GM12892 (cell line): ENCODE measurements at places on chromosomes 16 and 17.

GRCh38 chr17:47316311-47316710 is 7.4 kb upstream of the EFCAB13 start:
- DNase-seq, result no peak

DNA sequence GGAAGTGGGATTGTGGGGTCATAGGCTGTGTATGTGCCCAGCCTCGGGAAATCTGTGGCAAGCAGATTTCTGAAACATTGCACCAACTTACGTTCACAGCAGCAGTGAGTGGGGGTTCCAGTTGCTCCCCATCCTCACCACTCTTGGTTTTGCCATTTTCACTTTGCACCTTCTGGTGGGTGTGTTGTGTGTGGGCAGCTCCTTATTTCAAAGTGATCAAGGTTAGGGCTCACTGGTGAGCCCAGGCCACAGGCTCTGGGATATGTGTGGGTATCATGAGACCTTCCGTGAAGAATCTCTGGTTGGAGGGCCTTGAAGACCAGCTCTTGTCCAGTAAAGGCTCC is 29.5 kb upstream of the PRM1 start:
- DNase-seq, result no peak

DNA sequence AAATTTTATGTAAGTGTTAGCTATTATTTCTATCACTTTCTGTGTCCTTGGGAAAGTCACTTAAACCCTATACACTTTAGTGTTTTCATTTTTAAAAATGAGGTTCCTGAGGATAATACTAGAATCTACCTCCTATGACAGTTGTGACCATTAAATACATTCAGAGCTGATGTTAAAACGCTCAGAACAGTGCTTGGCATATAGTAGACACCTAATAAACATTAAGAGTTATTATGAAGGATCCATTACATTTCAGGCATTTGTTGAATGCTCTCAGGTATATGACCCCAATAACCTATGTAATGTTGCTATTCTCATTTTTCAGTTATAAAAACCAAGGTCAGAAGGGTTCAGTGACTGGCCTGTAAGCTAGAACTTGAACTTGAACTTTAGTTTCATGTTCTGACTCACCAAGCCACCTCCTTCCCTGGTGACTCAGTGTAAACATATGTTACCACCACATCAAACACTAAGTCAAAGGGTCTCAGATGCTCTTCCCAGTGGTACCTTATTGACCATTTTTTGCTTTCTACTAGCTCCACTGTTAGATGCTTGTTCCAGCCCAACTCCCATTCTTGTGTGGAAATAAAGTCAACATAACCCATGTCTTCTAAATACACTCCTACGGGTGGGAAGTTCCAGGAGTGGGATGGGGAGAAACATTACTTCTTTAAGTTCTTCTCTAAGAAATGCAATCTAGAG is 47.6 kb downstream of the HSD17B2 start:
- DNase-seq, result no peak

DNA sequence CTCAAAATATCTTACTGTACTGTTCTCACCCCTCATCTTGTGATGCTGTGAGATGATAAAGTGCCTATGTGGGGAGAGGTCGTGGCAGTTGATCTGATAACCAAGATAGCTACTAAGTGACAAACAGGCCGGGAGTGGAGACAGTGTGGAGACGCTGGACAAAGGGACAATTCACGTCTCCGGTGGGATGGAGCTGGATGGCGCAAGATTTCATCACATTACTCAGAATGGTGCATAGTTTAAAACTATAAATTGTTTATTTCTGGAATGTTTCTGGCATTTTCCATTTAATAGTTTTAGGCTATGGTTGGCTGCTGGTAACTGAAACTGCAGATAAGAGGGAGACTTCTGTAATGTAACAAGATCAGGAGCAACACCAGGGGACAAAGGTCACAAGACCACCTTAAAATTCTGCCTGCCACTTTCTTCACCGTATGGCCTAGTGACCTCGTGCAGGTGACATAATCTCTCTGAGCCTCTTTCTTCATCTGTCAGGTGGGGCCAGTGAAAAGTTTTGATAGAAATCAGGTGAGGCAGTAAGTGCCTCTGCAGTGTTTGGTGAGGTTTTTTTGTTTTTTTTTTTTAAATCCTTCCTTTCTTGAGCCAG is 54.4 kb upstream of the LGALS9 start:
- DNase-seq, result no peak

GRCh38 chr17:47813077-47813476 is 8.5 kb downstream of the OSBPL7 start:
- DNase-seq, result no peak

GRCh38 chr16:54331241-54332002 is 44.8 kb upstream of the IRX3 start:
- no peak for DNase-seq

DNA sequence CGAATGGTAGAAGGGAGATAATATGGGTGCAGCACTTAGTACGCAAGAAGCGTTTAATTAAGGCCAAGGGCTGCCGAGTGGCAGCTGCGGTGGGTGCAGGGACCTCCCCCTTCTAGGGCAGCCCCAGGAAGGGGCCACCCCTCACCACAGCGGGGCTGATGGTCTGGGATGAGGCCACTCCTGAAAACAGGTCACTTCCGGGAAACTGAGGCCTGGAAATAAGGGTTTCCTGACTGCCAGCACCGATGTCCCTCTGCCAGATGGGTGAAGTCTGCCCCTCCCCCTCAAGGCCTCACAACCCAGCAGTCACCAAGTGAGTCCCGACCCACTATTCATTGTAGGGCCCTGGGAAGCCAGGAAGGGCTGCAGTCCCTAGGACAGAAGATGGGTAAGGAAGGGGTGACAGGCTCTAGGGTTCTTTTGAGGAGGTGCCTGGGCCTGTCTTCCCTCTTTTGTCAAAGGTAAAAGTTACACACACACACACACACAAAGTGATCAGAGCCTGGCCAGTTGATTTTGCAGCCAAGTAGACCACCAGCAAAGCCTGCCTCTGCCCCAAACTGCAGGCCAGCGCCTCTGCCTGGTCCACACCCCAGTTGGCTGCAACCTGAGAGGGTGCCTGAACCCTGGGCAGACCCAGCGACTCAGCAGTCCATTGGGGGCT is 12.5 kb downstream of the SREBF1 start:
- DNase-seq, result no peak

DNA sequence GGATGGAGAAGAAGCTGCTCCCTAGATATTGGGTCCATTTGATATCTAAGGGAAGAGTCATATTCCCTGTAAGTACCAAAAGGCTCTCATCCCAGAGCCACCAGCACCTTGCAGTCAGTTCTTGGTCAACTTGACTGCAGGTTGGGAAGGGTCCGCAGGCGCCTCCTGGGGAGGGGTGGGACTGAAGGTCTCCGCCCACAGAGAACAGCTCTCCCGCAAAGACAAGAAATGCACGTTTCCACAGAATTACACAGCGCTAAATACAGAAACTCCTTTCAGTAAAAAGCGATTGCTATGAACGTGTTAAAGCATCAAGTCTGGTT is 864 bp upstream of the CTCF start:
- DNase-seq, result no peak

DNA sequence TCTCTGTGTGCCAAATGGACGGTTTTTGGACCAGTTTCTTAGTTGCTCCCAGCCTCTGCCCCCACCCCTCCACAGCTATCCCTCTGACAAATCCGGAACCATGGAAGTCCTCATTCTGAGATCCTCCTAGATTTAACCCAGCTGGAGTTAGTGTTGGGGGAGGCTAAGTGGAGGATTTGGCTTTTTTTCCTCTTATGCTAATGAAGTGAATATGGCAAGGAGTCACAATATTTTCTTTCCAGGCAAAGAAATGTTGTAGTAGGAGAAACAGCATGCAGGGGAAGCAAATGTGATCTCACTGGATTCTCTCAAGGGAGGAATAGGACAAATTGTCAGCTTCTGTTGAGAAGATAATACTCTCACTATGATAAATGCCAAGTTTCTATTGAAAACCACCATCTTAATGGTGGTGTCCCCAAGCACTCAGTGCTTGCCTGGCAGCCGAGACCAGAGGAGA is 159.5 kb downstream of the MSI2 start:
- DNase-seq, result no peak

DNA sequence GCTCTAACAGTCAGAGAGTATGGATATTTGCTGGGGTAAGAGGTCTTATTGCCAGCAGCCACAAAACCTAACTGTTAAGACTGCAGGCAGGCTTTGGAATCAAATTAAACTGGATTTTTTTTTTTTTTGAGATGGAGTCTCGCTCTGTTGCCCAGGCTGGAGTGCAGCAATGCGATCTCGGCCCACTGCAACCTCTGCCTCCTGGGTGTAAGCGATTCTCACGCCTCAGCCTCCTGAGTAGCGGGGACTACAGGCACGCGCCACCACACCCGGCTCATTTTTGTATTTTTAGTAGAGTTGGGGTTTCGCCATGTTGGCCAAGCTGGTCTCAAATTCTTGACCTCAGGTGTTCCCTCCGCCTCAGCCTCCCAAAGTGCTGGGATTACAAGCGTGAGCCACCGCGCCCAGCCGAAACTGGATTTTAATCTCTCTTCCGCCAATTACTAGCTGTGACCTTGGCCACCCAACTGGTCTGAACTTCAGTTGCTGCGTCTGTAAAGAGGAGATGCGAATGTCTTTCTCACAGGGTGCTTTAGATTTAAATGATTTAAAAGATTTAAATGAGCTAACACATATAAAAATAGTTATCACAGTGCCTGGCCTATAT is 842 bp downstream of the MRPL10 start:
- DNase-seq, result no peak

- no peak for DNase-seq
Measured at GRCh38 chr17:50036455-50037261, 19.3 kb upstream of the ITGA3 start.

DNA sequence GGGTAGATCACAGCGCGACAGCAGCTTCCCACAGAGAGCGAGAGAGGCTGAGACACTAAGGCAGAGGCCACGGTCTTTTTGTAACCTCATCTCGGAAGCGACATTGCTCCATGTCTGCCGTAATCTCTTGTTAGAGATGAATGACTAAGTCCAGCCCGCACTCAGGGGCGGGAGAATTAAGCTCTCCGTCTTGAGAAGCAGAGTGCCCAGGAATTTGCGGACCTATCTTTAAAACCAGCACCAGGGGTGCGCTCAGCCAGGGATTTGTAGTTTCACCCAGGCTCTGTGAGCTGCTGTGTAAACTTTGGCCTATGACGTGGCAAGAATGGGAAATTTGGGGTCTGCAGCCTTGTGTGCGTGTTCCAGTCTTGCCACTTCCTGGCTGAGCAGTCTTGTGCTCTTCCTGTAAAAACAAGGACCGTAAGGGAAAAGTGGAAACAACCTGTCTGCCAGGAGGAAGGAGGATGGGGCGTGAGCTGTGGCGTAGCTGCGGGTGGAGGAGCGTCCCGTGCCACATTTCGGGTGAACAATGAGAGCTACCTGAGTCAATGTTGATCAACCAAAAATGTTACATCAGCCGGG is 16.0 kb upstream of the JPH3 start:
- DNase-seq, result no peak

- no peak for DNase-seq
Measured at GRCh38 chr16:23319861-23320615, 17.9 kb downstream of the SCNN1B start.

GRCh38 chr16:54568906-54569807 is 282.6 kb upstream of the IRX3 start:
- no peak for DNase-seq

GRCh38 chr17:7437369-7437863 is 1.9 kb upstream of the FGF11 start:
- DNase-seq, result no peak

DNA sequence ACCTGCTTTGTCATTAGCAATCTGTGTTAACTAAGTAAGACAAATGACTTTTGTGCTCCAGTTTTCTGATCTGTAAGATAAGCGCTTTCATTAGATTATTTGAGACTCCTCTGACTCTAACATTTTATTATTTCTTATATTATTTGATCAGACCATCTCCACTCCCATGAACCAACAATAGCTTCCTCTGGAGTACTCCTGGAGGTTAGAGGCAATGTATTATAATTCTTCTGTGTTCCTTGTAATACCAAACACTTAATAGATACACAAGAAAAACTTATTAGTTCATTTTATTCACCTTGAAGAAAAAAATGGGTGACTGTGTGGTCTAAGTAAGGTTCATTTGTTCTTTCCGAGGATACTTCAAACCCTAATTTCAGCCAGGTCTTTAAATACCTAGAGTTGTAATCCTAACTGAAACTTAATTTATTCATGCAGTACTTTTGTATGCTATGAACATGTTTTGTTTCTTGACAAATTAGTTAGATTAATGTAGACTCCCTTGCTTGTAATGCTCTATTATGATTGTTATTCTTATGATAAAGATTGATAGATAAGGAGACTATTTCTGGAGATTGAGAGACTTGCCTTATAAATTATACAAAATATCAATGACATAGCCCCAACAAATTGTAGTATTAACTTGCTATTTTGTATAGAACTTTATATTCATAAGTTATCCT is 53.9 kb downstream of the NQO1 start:
- DNase-seq, result no peak

- no peak for DNase-seq
Measured at GRCh38 chr17:29089601-29090044, 46.7 kb downstream of the PIPOX start.

DNA sequence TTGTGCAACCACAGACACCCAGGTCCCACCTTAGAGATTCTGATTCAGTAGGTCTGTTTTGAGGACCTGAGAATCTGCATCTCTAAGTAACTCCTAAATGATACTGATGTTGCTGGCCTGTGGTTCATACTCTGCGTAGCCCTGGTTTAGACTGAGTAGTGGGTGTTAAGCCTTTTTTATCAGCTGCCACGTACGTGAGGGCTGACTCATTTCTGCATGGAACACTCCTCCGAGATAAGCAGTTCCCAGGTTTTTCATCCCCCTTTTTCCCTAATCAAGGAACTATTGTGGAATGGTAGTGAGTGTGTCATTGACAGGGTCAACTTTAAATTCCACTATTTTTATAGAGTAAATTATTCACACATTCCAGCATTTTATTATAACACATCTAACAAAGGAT is 26.1 kb downstream of the CDRT4 start:
- DNase-seq, result no peak

DNA sequence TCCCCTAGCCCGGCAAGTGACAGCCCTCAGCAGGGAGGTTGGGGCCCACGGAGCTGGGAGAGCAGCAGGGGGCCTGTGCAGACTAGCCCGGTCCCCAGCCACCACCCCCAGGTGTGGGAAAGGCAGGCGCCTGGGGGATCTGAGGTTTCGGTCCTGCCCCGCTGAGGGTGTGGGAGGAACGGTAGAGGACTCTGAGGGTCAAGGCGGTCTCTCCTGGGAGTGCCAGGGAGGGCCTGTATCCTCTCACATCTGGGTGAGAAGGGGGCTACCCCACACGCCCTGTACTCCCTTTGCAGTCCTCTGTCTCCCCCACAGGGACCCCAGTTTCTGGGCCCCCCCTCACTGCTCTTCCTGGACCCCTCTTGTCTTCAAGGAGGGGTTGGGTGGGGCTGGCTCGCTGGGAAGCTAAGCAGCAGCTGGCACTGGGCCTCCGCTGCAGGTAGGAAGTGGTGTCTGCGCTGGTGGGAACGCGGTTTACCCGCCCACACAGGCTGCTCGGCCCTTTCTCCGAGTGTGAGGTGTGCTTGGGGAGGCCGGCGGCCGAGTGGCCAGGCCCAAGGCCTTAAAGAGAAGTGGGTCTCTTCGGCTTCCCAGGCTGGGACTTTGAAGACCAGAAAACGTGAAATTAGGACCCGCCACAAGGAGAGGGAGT is 15.4 kb downstream of the CD7 start:
- DNase-seq, result no peak
